ENCODE measurements at places on chromosomes 6 and 20. TPM values are rescaled to one million over a fixed set of nuclear protein-coding genes. Genes with fewer than 3 reads are reported as not detected.

DNA sequence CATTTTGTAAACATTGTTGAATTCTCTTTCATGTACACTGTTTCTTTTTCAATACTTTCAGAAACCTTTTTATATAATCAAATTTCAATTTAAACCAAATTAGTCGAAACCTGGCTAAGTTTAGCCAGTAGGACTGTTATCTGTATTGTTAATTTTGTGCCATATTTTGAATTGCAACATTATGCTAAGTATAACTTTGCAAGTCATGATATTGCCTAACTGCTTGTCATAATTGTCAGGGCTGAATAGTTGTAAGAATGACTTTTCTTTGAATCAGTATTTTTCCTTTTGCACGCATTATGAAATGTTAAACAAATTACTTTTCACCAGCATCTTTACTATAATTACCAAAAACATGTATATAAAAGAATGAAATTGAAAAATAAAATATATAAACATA lies 82.7 kb downstream of the SAMD3 start:
- DNase-seq = no peak

DNA sequence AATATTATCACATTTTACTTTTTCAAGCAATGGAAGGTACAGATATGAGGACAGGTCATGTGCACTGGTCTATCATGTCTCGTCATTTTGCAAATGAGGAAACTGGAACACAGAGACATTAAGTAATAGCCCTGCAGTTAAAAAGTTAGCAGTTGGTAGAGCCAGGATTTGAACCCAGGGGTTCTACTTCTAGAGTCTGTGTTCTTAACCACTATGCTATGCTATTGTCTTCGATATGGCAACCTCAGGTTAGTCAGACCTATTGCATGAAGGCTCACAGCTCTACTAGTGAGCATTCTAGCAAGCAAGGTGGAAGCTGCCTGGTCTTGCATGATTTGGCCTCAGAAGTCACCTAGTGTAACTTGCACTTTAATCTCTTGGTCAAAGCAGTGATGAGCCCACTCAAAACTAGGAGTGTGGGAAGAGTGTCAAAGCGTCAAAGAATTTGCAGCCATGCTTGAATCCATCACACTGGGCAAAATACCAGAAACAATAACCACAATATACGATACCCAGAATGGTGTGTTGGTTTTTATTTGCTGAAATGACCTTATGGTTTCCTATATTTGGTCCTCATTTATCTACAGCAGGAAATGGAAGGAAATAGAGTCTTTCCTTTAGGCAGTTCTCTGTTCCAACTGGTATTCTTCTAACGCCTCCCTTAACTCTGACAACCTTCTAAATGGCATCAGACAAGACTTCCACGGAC lies 20.4 kb upstream of the BMP2 start:
- DNase-seq = no peak

DNA sequence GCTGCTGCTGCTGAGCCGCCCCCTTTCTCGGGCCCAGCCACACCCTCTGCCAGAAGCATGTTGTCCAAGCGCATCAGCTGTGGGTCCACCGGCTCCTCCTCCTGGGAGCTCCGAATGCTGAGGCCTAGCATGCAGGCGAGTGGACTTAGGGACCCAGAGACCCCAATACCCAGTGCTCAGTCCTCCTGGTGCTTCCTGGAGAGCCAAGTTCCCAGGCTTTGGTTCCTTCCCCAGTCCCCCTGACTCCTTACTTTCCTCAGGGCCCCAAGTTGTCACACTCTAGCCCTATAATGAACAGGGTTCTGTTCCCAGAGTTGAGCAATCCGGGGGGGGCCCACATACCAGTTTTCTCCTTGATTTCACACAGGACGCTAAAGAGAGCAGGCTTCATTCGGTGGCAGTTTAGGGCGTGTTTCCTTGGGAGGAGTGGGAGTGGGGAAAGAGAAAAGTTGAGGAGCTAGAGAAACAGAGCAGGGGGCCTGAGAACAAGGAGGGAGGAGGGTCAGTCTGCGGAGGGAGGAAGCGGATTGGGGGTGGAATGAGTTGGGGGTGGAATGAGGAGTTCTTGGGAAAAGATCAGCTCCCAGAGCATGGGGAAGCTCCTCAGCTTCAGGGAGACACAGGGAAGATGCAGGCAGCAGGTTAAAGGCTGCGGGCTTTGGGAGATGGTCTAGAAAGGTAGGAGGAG lies 1.5 kb downstream of the PBX2 start:
- no peak for DNase-seq

DNA sequence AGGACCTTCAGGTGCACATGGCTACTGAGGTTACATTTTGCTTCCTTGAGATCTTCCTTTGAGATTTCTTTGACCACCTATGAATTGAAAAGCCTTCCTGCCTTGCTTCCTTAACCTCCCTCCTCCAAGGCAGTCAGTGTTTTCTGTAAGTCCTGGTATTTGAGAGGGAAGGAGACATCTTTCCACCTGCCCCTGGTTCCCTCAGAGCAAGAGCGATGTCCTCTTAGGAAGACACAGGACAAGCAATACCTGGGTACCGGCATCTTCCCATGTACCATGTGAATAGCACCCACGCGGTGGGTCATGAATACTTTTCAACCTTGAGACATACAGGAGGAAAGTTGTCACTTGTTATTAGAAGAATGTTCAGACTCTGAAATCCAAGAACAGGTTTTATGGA lies 37.1 kb downstream of the GINS1 start:
- no peak for DNase-seq

DNA sequence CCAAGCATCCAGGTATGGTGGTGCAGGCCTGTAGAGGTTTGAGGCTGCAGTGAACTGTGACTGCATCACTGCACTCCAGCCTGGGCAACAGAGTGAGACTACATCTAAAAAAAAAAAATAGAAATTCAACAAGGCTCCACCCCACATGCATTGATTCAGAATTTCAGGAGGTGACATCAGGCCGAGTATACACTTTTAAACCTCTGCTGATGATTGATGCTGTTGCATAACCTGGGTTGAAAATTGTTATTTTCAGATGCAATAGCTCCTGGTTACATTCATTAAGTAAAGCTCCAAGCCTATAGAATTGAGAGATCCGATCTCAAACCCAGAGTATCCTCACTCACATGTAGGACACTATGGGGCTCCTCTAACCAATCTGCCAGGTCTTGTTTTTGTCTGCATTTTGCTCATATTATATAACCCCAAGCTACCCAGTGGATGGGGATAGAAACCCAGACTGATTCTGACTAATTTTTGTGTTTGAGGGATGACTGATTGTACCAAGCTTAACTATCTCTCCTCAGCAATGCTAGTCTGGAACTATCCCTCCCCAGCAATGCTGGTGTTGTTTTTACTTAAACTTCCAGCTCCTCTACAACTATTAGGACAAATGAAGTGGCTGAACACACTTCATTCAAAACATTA lies 123.5 kb upstream of the PREP start:
- DNase-seq = no peak

DNA sequence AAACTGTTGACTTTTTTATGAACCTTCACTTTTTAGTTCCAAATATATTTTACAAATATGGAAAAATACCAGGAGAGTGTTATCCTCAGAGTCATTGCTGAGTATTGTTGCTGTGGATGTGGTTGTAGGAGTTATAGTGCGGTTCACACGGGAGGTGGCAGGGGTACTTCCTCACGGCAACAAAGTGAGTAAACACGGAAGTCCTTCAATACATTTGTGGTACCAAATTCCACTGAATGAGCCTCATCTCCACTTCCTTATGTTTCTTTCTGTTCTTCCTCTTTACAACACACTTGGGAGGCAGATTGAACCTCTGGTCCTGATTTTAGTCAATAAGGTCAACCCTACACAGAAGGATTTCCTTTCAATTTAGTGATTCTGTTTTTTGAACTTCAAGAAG lies 371.8 kb downstream of the BTBD3 start:
- DNase-seq = no peak

RAET1L gene
- not detected for total RNA-seq

NR2E1 gene
- total RNA-seq = not detected
